ENCODE measurements at places on chromosomes 2 and 18. TPM values are rescaled to one million over a fixed set of nuclear protein-coding genes. Genes with fewer than 3 reads are reported as not detected.

Gene SLC23A3
- total RNA-seq: 3.9 TPM

Gene EVX2
- total RNA-seq: 4.6 TPM

Gene TANC1
- total RNA-seq: 47.0 TPM

Gene AKAIN1
- not detected for total RNA-seq

Gene WDR33
- total RNA-seq: 43.5 TPM

Gene MYOM1
- total RNA-seq: 37.7 TPM

Gene TEX44
- total RNA-seq: not detected

Gene DGUOK
- total RNA-seq: 48.1 TPM

Gene SLC11A1
- 19.0 TPM for total RNA-seq

Gene C2orf66
- total RNA-seq: not detected

Gene RAB12
- 87.8 TPM for total RNA-seq

Gene VPS4B
- total RNA-seq: 40.0 TPM

Gene FAM168B
- 143 TPM for total RNA-seq

Gene LIMS3
- total RNA-seq: 7.2 TPM

Gene ZAP70
- total RNA-seq: 1.3 TPM

Gene CYRIA
- total RNA-seq: 12.5 TPM

Gene KCNJ3
- 0.16 TPM for total RNA-seq

Gene SERPINB3
- total RNA-seq: not detected

Gene STPG4
- total RNA-seq: 0.66 TPM

Gene ATP6V1B1
- 1.9 TPM for total RNA-seq

Gene RGPD8
- 16.1 TPM for total RNA-seq

Gene YES1
- total RNA-seq: 105 TPM

Gene PTPRM
- total RNA-seq: 62.8 TPM

Gene KCNS3
- 96.3 TPM for total RNA-seq

Gene MEIS1
- 133 TPM for total RNA-seq

Gene TEKT4
- total RNA-seq: not detected

Gene AQP12B
- not detected for total RNA-seq

Gene STAT4
- total RNA-seq: 2.3 TPM

Gene AMER3
- total RNA-seq: 1.4 TPM

Gene UNC50
- total RNA-seq: 61.0 TPM

Gene ALPG
- total RNA-seq: not detected

Gene FEV
- total RNA-seq: 0.71 TPM

Gene DCDC2C
- not detected for total RNA-seq

Gene PER2
- 9.6 TPM for total RNA-seq

Gene TMEM37
- 6.1 TPM for total RNA-seq

Gene MROH2A
- total RNA-seq: not detected

Gene NPPC
- 1.9 TPM for total RNA-seq

Gene LRPPRC
- 65.7 TPM for total RNA-seq

Gene LBX2
- total RNA-seq: not detected

Gene CIB4
- total RNA-seq: not detected

Gene TMEM17
- 2.5 TPM for total RNA-seq

Gene PFN4
- not detected for total RNA-seq

Gene FOXD4L1
- total RNA-seq: 0.36 TPM

Gene GALNT14
- total RNA-seq: not detected

Gene CABLES1
- 1.9 TPM for total RNA-seq

Gene SAG
- not detected for total RNA-seq

Gene SCN1A
- total RNA-seq: under 0.01 TPM

Gene NT5C1B
- not detected for total RNA-seq

Gene FECH
- 64.6 TPM for total RNA-seq

Gene LYG2
- not detected for total RNA-seq

Gene PDE6D
- 30.5 TPM for total RNA-seq
